ENCODE measurements at places on chromosomes 12 and 14.
A peak's percentile ranks its signal among the peaks of the same experiment; 100 is the strongest.

GRCh38 chr14:99576304-99576703 lies 27.7 kb downstream of the CCDC85C start:
- no peak for DNase-seq

- DNase-seq: peak; percentile 27
Observed at GRCh38 chr12:14367040-14367661, 1.7 kb downstream of the ATF7IP start.

DNA sequence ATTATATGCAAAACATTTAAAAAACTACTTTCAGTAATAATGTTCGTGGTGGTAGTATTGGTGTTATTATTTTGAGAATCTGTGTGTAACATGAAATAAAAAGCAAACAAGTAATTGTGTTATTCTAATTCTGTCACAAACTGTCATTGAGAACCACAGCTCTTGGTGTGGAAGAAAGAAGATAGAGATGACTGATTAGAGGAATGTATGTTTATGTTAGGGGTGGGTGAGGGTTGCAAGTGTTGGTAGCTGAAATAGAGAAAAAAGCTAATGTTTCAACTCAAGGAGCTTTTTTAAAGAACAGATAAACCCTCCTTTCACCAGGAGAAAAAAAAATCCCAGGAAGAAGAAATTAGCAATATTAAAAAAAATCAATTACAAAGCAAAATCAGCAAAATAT lies 18.3 kb downstream of the DNM1L start:
- DNase-seq: no peak

- DNase-seq: peak; percentile 35
Observed at GRCh38 chr12:51419425-51420193, 5.0 kb upstream of the SLC4A8 start.

DNA sequence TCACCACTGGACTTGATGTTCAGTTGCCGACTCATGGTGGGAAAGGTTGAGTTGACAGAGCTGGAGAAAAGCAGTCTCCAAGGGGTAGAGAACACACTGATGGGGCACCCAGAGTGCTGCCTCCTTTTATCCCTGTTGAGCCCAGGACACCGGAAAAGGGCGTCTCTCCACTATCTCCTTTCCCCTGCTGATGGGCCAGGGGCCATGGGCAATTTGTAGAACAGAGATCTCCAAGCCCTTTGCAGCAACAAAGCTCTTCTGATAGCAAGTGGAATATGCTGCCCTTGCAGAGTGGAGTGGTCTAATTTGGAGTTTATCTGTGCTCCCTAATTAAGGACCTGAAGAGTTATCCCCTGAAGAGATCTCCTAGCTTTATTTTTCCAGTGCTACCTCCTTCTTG lies at the start of gene KRT74:
Gene KRT74, minus strand, starts transcription at position 101 of the 400 bp plus-strand sequence. Its CDS starts 66 bp downstream, at position 35.
- DNase-seq: no peak

GRCh38 chr12:214003-214741 lies at the start of gene SLC6A12:
Gene SLC6A12, minus strand, starts transcription at chr12:214157. Its CDS starts 4,171 bp downstream, at chr12:209986.
- no peak for DNase-seq

GRCh38 chr14:81474148-81474492 lies 59.5 kb downstream of the SEL1L start:
- no peak for DNase-seq

DNA sequence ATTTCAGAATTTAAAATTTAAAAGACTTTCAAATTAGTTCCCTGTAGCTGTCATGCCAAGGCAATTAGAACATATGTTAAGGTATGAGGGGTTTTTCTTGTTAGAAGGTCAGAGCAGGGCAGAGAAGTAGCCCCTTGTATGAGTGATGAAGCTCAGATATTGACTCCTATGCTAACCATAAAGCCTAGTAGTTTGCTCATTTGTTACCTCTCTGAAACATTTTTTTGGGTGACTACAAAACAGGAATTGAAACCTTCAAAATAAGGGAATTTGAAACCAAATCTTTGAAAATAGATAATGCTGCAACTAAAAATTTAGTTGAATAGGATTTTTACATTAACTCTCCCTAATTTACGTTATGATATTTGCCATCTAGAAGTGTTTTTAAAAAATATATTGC lies 333.5 kb downstream of the NAV3 start:
- no peak for DNase-seq

GRCh38 chr12:111257435-111257902 lies 111.4 kb downstream of the PHETA1 start:
- no peak for DNase-seq

- no peak for DNase-seq
Observed at GRCh38 chr12:1410794-1411193, 183.6 kb downstream of the FBXL14 start.

DNA sequence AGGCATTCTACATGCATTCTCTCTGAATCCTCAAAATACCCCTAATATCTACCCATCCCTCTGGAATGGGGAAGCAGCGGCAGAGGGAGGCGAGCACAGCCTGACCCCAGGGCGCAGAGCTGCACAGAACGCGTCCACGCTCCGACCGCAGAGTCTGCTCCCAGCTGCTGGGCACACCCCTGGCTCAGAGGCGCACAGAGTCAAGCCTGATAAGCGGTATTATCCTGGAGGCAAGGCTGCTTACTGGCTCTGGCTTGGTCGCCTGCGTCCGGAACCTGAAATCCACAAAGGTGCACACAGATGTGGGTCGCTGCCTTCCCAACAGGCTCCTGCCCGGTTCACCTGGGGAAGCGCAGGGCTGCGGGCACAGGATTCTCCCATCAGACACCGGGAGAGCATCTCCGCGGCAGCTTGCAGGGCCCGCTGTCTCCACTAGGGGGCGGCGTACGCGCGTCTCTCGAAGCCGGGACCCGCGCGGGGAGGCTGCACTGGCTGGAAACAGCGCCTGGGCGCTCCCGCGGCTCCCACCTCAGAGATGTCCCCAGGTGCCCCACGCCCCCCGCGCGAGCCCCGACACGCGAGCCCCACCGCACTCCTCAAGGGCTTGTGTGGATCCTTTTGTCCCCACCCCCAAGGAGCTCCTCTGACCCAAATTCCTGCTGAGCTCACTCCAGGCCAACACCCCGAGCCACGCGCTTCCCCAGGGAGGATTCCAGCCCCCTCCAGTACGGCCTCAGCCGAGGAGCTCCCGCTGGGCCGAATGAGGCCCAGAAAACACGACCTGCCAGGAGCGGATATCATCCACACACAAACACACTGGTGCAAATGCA lies 120.1 kb upstream of the FZD10 start:
- DNase-seq: peak; percentile 25

DNA sequence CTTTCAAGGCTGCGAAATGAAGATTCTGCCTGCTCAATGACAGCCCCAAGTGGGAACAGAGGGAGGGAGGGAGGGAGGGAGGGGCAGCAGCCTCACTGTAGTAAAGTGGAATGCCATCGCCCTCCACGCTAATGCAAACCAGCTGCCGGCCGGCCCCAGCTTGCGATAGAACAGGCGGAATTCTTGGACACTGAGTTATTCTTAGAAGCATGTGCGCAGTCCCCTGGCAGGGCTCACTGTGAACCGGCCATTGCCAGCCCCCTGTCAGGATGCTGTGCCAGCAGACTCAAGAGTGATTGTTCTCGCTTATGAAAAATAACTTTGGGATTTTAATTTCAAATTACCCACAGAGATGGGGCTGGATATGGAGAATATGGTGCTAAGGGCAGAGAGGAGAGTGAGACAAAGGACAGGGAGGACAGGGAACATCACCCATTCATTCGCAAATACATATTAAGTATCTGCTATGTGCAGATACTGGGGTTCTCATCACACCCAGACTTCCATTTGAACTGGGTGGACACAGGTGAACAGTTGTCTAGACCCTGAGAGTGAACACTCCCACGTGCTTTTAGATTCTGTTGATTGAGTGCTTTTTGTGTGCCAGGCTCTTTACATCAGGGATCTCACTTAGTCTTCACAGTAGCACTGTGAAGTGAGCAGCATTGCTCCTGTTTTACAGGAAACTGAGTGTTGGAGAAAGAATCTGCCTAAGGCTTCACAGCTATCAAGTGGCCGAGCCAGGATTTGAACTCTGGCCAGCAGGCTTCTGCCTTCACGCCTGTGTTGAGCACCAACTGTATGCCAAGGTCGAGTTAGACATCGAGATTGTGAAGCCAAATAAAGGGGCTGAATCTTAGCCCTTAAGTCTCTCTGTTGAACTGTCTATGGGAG lies 192.9 kb downstream of the C12orf75 start:
- DNase-seq: no peak

DNA sequence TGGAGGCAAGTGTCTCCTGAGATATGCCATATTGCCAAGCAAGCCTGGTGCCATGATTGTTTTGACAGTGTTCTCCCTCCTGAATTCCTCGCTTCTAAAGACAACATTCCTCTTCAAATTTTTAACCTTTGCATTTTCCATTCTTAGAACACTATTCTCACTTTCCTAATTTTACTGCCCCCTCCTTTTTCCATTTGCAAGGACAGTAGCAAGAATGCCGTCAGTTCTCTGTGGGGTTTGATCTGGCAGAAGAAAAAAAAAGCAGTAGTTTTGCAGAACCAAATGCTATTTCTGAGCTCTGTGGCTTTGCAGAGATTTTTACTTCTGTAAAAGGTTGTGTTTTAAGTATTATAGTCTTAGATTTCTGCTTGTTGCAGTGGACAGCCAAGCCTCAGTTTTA lies 295.2 kb downstream of the NUAK1 start:
- no peak for DNase-seq

DNA sequence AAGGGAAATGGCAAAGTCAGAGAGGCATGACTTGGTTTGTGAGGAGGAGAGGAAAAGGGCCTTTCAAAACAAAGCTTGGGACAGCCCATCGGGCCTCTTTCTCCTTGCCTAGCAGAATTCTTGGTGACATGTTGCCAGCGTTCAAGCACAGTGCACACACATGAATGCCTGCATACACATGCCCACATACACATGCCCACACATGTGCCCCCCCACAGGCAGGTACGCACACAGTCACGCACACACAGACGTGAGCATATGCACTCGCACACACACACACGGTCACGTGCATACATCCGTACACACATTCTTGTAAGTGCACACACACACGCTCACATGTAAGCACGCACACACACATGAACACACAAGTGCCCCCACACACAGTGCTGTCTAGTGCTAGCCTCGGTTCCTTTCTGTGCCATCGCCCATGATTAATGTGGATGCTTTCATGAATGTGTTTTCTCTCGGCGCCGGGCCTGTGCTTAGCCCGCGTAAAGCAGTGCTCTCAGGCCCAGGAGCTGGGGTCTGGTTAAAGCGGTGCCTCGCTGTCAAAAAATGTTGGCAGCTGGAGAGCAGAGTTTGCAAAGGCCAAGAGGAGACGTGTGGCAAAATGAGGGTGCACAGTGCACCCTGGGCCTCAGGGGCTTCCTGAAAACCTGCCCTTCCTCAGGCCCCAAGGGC lies 328.8 kb upstream of the DIO3 start:
- no peak for DNase-seq

GRCh38 chr12:104877103-104877705 lies 80.9 kb downstream of the SLC41A2 start:
- no peak for DNase-seq

DNA sequence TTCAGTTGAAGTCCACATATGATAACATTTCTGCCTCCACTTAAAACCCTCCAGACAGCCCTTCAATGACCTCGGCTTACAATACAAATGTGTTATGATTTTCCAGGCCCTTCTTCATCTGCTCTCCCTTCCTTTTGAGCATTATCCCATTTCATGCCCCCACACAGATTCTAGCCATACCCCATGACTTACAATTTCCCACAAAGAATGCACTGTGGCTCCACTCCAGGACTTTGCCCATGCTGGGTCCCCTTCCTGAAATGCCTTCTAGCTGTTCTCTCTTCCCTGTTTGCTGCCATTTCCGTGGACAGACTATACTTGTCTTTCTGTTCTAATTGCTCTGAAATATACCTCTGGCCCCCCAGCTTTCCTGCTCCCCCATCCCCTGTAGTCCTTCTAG lies 963.2 kb downstream of the DIO2 start:
- DNase-seq: no peak

GRCh38 chr14:77097006-77097699 lies 905 bp upstream of the CIPC start:
- no peak for DNase-seq

- no peak for DNase-seq
Observed at GRCh38 chr14:95322651-95323050, 2.9 kb upstream of the CLMN start.

- no peak for DNase-seq
Observed at GRCh38 chr12:130212384-130212989, 50.2 kb downstream of the FZD10 start.

DNA sequence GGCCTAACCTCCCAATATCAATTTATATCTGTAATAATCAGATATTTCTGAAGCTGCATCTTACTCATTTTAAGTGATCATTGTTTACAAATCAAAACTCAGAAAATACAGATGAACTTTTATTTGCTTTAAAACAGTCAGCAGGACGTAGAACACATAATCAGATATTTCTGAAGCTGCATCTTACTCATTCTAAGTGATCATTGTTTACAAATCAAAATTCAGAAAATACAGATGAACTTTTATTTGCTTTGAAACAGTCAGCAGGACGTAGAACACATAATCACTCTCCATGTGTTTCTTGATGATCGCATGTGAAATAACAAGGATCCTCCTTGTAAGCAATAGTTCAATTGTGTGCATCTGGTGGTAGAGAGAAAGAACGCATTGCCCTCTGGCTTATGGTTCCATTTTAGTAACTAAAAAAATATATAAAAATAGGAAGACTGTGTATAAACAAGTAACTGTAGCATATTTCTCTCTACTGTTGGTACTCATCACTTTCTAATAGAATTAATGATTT lies 15.0 kb upstream of the TMTC2 start:
- no peak for DNase-seq

DNA sequence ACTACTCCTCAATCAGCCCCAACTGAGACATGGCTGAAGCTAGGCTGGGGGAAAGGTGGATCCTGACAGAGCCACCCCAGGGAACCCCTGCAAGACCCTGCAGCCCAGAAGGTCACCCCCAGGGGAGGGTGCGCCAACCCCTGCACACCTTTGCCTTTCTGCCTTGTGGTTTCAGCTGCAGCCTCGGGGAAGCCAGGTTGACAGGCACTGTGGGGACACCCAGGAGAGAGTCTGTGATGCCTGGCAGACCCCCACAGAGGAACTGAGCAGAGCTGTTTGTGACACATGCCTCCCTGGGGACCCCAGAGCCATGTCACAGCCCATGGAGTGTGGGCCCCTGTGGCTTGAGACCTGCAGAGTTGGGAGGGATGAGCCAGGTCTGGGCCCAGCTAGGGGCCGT lies 11.8 kb upstream of the HHIPL1 start:
- no peak for DNase-seq

- no peak for DNase-seq
Observed at GRCh38 chr12:45200491-45201043, 15.3 kb upstream of the ANO6 start.

GRCh38 chr14:76428611-76429010 lies 52.7 kb downstream of the ESRRB start:
- DNase-seq: no peak

GRCh38 chr14:60637479-60638315 lies 11.6 kb downstream of the SIX1 start:
- DNase-seq: no peak

DNA sequence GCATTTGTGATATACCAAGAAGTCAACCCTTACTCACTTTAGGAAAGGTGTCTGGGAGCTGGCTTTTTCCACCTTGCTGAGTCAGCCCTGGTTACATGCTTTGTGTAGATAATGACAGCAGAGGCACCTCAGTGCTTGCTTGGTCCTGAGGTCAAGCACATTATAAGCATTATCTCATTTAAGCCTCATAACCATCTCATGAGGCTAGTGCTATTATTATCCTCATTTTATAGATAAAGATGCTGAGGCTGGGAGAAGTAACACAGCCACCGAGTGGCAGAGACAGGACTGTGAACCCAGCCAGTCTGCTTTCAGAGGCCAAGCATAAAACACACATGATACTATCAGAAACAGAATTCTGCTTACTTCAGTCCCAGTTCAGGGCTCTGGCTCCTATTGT lies 29.4 kb downstream of the MAX start:
- DNase-seq: no peak
